Calu3 (cell line): ENCODE measurements at places on chromosomes 12 and 14. TPM values are rescaled to one million over a fixed set of nuclear protein-coding genes. Genes with fewer than 3 reads are reported as not detected.
A peak's percentile ranks its signal among the peaks of the same experiment; 100 is the strongest.

DNA sequence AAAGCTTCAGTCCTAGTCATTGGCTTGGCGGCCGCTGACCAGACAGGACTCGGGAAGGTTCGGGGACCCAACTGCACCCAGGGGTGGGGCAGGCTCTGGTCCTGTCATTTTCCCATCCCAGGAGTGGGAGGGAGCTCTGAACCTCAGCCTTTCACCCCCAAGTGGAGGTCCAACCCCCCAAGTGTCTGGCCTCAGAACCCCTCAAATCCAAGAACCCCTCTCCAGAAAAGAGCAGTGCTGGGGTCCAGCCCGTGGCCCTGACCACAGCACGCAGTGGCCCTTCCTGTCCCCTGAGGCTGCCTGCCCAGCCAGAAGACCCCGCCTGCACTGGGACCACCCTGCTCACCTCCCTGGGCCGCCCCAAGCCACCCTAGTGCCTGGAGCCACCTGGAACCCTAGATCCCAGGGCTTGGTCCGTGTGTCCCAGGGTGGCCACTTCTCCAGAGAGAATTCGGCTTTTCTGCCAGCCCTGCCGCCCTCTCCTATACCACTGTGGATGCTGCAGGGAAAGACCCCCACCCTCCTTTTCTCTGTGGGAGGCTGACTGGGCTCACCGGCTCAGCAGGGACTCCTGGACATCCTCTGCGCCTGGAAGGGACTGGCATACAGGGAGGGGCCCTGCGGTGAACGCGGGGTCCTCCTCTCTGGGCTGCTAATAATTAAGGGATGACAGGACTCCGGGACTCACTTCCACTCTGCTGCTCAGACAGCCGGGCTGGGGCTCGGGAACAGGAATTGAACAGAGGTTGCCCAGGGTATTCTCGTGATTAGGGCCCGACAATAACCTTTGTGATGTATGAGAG lies 326.9 kb upstream of the SFSWAP start:
- peaks cover 71% of the 10 kb centered on the region for H3K27me3 ChIP-seq
- H3K36me3 ChIP-seq: no peaks in the 10 kb centered on the region
- no peak for DNase-seq
- H3K4me3 ChIP-seq: no peak overlapping the region
- no peak overlapping the region for H3K27ac ChIP-seq

GRCh38 chr12:100927826-100928225 lies 133.2 kb downstream of the ANO4 start:
- H3K4me3 ChIP-seq: no peak overlapping the region
- no peak overlapping the region for H3K27ac ChIP-seq
- no peaks in the 10 kb centered on the region for H3K27me3 ChIP-seq
- DNase-seq: peak; percentile 3

DNA sequence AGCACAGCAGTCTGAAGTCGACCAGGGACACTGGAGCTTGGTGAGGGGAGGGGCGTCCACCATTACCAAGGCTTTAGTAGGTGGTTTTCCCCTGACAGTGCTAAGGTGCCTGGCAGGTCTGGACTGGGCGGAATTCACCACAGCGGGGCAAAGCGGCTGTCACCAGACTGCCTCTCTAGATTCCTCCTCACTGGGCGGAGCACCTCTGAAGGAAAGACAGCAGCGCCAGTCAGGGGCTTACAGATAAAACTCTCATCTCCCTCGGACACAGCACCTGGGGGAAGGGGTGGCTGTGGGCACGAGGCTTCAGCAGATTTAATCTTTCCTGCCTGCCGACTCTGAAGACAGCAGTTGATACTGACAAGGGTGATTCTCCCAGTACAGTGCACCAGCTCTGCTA lies 39.1 kb downstream of the DDHD1 start:
- no peak overlapping the region for H3K4me3 ChIP-seq
- no peaks in the 10 kb centered on the region for H3K36me3 ChIP-seq
- no peaks in the 10 kb centered on the region for H3K27me3 ChIP-seq
- no peak overlapping the region for H3K27ac ChIP-seq
- peaks cover 8% of the 10 kb centered on the region for H3K4me1 ChIP-seq
- DNase-seq: no peak

SLC6A12 gene
- total RNA-seq: 0.90 and 1.8 TPM in 2 replicates

DNA sequence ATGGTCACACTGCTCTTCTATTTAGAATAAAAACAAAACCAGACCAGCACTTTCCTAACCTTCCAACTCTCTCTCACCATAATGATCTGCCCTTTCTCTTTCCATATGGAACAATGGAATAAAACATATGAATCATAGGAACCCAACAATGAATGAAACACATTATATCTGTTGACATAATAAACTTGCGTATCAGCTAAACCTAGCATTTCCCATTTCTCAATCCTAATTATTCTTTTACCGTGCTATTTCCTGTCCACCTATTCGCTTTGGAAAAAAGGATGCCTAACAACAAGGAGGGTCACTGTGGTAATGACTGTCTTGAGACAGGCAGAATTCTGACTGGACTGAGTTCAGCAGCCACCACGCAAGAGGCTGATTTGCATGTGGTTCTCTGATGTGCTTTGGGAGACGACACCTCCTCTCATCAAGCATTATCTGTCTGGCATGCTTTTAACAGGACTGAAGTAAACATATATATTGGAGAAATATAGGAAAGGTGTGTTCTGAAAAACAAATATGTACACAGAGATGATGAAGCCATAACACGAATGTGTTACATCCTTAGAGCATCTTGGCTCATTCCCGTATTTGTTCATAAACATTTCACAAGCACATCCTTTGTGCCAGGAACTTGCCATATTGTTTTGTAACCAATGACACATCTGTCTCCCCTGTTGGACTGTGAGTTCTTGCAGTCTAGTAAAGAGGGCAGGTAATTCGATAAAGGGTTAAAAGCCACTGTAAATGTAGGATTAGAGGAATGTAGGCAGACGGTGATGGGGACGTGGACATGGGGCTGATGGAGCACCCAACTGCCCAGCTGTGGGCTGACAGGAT lies 87.7 kb downstream of the PTPRB start:
- H3K27ac ChIP-seq: no peak overlapping the region
- no peaks in the 10 kb centered on the region for H3K27me3 ChIP-seq
- peaks cover 31% of the 10 kb centered on the region for H3K36me3 ChIP-seq
- H3K4me3 ChIP-seq: no peak overlapping the region
- DNase-seq: no peak

GRCh38 chr12:30002677-30003076 lies 218.9 kb upstream of the TMTC1 start:
- H3K36me3 ChIP-seq: no peaks in the 10 kb centered on the region
- no peak overlapping the region for H3K4me3 ChIP-seq
- no peaks in the 10 kb centered on the region for H3K4me1 ChIP-seq
- no peak for DNase-seq
- peaks cover 12% of the 10 kb centered on the region for H3K27me3 ChIP-seq

GRCh38 chr14:75738192-75738591 lies 77.1 kb downstream of the TTLL5 start:
- DNase-seq: no peak
- H3K27ac ChIP-seq: no peak overlapping the region
- no peaks in the 10 kb centered on the region for H3K36me3 ChIP-seq
- no peaks in the 10 kb centered on the region for H3K4me1 ChIP-seq

GRCh38 chr12:27186022-27186839 lies 57.9 kb upstream of the STK38L start:
- H3K27ac ChIP-seq: no peak overlapping the region
- no peaks in the 10 kb centered on the region for H3K27me3 ChIP-seq

DNA sequence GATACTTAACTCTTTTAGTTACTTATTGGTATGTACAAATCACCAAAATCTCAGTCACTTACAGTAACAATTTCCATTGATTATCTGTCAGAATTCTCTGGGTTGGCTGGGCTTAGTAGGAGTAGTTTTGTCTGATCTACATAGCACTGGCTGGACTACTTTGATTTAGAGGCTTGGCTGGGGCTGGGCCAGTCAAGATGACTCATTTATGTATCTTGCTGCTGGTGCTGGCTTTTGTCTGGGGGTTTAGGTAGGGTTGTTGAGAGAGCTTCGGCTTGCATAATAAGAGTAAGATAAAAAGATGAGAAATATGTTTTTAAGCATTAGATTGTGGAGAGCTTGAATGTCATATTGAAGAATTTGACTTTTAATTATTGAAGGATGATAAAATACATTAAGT lies 1093.7 kb downstream of the SLC6A15 start:
- no peaks in the 10 kb centered on the region for H3K36me3 ChIP-seq
- peak; percentile 56 for DNase-seq

- no peaks in the 10 kb centered on the region for H3K27me3 ChIP-seq
- DNase-seq: no peak
- no peaks in the 10 kb centered on the region for H3K4me1 ChIP-seq
- H3K36me3 ChIP-seq: no peaks in the 10 kb centered on the region
- H3K4me3 ChIP-seq: no peak overlapping the region
Observed at GRCh38 chr14:85178864-85179263, 351.1 kb upstream of the FLRT2 start.

DNA sequence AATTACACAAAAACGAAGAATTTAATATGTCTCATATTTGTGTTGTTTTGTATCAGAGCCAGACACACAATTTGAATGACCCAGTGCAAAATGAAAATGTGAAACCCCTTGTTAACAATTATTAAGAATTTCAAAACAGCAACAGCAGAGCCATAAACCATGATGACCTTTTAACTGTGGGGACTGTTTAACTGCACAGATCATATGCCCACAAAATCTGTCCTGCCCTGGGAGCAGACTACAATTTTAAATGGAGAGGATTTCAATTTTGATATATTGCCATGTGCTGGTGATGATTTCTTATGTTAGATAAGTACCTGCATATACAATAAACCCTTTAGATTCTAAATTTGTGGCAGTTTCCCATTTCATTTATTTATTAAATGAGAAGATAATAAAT lies 455.5 kb upstream of the MGAT4C start:
- no peaks in the 10 kb centered on the region for H3K27me3 ChIP-seq
- H3K36me3 ChIP-seq: peaks cover 5% of the 10 kb centered on the region
- H3K27ac ChIP-seq: no peak overlapping the region
- DNase-seq: no peak

GRCh38 chr12:77947330-77947729 lies 116.6 kb downstream of the NAV3 start:
- peaks cover 24% of the 10 kb centered on the region for H3K4me1 ChIP-seq
- H3K36me3 ChIP-seq: no peaks in the 10 kb centered on the region
- H3K27ac ChIP-seq: peak overlapping the region; percentile 33

GRCh38 chr12:58224536-58225105 lies 283.3 kb downstream of the ATP23 start:
- no peaks in the 10 kb centered on the region for H3K4me1 ChIP-seq
- no peaks in the 10 kb centered on the region for H3K36me3 ChIP-seq
- H3K27ac ChIP-seq: no peak overlapping the region

GRCh38 chr14:95533822-95534221 lies 1.0 kb upstream of the GLRX5 start:
- H3K36me3 ChIP-seq: peaks cover 57% of the 10 kb centered on the region
- H3K4me1 ChIP-seq: peaks cover 53% of the 10 kb centered on the region
- DNase-seq: no peak
- peak overlapping the region; percentile 97 for H3K27ac ChIP-seq
- H3K27me3 ChIP-seq: no peaks in the 10 kb centered on the region

GRCh38 chr12:57488402-57489156 lies 711 bp downstream of the MARS1 start:
- H3K36me3 ChIP-seq: peaks cover 55% of the 10 kb centered on the region
- peaks cover 9% of the 10 kb centered on the region for H3K4me1 ChIP-seq
- DNase-seq: no peak
- H3K4me3 ChIP-seq: peak overlapping the region; percentile 93
- peak overlapping the region; percentile 99 for H3K27ac ChIP-seq

DNA sequence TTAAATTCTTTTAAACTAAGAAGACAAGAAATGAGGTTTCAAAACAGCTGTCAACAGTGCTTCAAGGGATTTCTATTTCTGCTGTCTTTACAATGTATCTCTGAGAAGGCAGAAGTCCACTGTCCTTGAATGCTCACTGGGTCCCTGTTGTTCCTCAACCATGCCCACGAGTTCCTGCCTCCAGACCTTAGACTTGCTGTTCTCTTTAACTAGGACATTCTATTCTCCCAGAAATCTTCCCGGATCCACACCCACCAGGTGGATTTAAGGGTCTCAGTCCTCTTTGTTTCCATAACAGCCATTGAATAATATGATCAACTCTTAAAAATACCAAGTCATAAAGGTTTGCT lies 6.7 kb upstream of the SLC41A2 start:
- DNase-seq: no peak
- no peak overlapping the region for H3K4me3 ChIP-seq
- H3K27ac ChIP-seq: no peak overlapping the region
- peaks cover 6% of the 10 kb centered on the region for H3K4me1 ChIP-seq
- peaks cover 9% of the 10 kb centered on the region for H3K27me3 ChIP-seq

LRRC43 gene
- not detected in 2 replicates for total RNA-seq

- DNase-seq: no peak
- H3K27ac ChIP-seq: no peak overlapping the region
- H3K27me3 ChIP-seq: no peaks in the 10 kb centered on the region
- H3K4me1 ChIP-seq: no peaks in the 10 kb centered on the region
- no peak overlapping the region for H3K4me3 ChIP-seq
Observed at GRCh38 chr14:63598807-63599206, 42.9 kb downstream of the WDR89 start.

CLEC2B gene
- total RNA-seq: 0.51 TPM in 1 of 2 replicates, not detected in the other

SSPN gene
- total RNA-seq: 7.0 and 8.9 TPM in 2 replicates

DNA sequence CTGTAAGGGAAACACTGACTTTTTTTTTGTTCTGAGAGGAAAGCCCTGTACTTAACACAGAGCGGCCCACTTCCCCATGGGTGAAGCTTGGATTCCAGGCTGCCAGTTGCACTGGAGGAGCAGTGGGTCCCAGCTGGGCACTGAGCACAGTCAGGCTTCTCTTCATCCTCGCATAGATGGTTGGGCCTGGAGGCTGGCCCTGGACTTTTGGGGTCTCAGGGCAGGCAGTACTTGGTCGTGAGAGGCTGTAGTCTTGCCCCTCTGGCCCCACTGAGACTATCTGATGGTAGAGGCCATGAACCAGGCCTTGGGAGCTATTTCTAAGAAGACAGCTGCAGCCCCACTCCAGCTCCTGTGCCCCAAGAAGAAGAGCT lies 6.2 kb upstream of the LHX5 start:
- H3K27ac ChIP-seq: no peak overlapping the region
- no peak overlapping the region for H3K4me3 ChIP-seq
- no peaks in the 10 kb centered on the region for H3K36me3 ChIP-seq
- no peak for DNase-seq
- H3K27me3 ChIP-seq: peaks cover 90% of the 10 kb centered on the region
- no peaks in the 10 kb centered on the region for H3K4me1 ChIP-seq

- DNase-seq: no peak
- peaks cover 7% of the 10 kb centered on the region for H3K4me1 ChIP-seq
- no peaks in the 10 kb centered on the region for H3K36me3 ChIP-seq
- no peaks in the 10 kb centered on the region for H3K27me3 ChIP-seq
- no peak overlapping the region for H3K27ac ChIP-seq
- H3K4me3 ChIP-seq: no peak overlapping the region
Observed at GRCh38 chr12:121064116-121064515, 25.1 kb upstream of the OASL start.

DNA sequence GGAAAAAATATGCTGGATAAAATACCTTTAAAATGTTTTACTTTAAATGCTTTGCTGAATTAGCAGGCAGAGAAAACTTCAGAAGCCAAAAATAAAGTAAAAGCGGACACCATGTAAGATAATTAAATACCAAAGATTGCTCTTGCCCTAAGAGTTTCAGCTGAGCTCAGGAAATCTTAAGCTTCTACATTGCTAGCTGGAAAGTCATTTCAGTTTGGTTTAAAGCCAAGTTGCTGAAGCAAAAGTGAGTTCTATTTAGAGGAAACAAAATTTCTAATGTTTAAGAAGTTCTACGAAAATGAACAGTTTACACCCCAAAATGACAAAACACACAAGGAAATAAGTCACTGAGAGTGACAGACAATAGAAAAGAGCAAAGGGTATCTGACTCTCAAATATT lies 310.0 kb downstream of the ADAMTS20 start:
- no peak overlapping the region for H3K27ac ChIP-seq
- no peaks in the 10 kb centered on the region for H3K27me3 ChIP-seq
- no peaks in the 10 kb centered on the region for H3K36me3 ChIP-seq
- no peak overlapping the region for H3K4me3 ChIP-seq
- DNase-seq: no peak
- H3K4me1 ChIP-seq: peaks cover 8% of the 10 kb centered on the region

GRCh38 chr14:33682760-33683159 lies 268.1 kb downstream of the EGLN3 start:
- H3K4me1 ChIP-seq: no peaks in the 10 kb centered on the region
- H3K4me3 ChIP-seq: no peak overlapping the region
- H3K27me3 ChIP-seq: peaks cover 47% of the 10 kb centered on the region
